ENCODE measurements at places on chromosomes 2 and 18. TPM values are rescaled to one million over a fixed set of nuclear protein-coding genes. Genes with fewer than 3 reads are reported as not detected.

CNRIP1 gene
- total RNA-seq, result 78.7 TPM

ARHGAP28 gene
- 2.1 TPM for total RNA-seq

PROM2 gene
- total RNA-seq, result under 0.01 TPM

KCNG3 gene
- not detected for total RNA-seq

LAMA1 gene
- total RNA-seq, result 0.25 TPM
